ENCODE measurements at places on chromosomes 2 and 18. TPM values are rescaled to one million over a fixed set of nuclear protein-coding genes. Genes with fewer than 3 reads are reported as not detected.

PSMG2 gene
- total RNA-seq = 114 TPM

REG3A gene
- total RNA-seq = not detected

- no peaks in the 10 kb centered on the region for H3K27me3 ChIP-seq
- H3K27ac ChIP-seq = no peak overlapping the region
- no peak overlapping the region for H3K4me3 ChIP-seq
- DNase-seq = no peak
- H3K4me1 ChIP-seq = peaks cover 12% of the 10 kb centered on the region
These were observed 84.8 kb downstream of the ACTR3 start for GRCh38 chr2:113974727-113975126.

DNA sequence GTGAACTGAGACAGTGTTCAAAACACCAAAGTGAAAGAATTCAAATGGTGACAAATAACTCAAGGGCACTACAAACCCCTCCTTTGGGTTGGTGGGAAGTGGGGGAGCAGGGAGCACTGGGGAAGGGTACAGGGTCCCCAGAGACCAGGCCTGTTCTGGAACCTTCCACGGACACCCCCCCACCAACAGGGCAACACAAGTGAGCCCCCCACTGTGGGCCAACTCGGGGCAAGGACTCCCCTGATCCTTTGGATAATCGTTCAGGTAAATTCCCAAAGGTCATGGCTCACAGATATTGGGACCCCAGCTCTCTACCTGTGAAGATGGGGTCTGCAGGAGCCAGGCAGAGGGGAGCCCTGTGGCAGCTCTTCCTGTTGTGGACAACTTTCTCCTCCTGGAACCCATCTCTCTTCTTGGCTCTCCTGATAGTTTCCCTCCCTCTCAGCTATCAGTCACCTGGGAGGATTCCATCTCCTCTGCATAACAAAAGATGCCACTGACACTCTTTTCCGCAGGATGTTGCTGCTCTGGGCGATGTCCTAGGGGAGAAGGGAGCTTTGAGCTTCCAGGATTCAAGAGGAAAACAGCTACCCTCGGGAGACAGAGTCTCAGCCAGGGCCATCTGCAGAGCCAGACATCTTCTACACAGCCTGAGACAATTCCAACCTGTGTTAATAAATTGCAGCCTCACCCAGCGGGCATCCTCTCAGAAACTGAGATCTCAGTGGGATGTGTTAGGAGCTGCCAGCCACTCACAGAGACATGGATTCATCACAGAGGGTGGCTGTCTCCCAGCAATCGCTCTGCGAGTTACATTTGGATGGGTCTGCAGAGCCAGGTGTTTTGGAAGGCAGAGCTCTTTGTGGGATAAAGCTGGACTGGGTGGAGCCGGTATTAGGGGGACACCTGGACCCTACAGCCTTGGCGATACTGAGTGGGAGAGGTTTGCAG, 35.4 kb downstream of the MBP start:
- H3K27me3 ChIP-seq = no peaks in the 10 kb centered on the region
- H3K36me3 ChIP-seq = no peaks in the 10 kb centered on the region
- H3K4me1 ChIP-seq = peaks cover 7% of the 10 kb centered on the region
- DNase-seq = no peak

- H3K27me3 ChIP-seq = no peaks in the 10 kb centered on the region
- no peak overlapping the region for H3K27ac ChIP-seq
- DNase-seq = no peak
- H3K36me3 ChIP-seq = no peaks in the 10 kb centered on the region
These were observed 438.9 kb downstream of the SATB2 start for GRCh38 chr2:199018826-199019225.

DNA sequence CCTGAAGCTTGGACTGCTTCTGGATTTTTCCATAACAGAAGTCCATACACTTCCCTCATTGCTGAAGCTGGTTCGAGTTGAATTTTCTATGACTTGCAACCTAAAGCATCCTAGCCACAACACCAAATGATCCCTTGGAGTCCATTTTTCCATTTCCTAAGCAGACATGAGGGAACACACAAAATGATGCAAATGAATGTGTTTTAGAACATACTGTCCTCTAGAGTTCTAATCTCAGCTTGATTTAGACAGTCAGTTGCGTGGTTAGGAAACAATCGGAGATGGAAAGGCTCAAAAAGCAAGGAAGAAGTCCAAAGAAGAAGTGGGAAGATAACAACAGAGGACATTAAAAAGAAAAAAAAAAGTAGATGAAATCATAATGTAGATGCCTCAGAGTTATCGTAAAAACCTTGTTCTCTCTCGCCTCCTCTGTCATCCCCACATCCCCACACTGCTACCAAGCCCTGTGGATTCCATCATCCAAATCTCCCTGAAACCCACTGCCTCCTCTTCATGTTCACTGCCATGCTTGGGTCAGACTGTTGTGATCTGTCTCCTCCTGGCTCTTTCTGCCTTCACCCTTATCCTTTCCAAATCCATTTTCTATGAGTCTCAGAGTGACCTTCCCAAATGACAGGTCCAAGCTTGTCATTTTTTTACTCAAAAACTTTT, 58.4 kb downstream of the TMEM247 start:
- H3K4me3 ChIP-seq = no peak overlapping the region
- H3K27me3 ChIP-seq = no peaks in the 10 kb centered on the region
- peak overlapping the region; percentile 42 for H3K27ac ChIP-seq
- no peaks in the 10 kb centered on the region for H3K36me3 ChIP-seq
- H3K4me1 ChIP-seq = peaks cover 10% of the 10 kb centered on the region

DNA sequence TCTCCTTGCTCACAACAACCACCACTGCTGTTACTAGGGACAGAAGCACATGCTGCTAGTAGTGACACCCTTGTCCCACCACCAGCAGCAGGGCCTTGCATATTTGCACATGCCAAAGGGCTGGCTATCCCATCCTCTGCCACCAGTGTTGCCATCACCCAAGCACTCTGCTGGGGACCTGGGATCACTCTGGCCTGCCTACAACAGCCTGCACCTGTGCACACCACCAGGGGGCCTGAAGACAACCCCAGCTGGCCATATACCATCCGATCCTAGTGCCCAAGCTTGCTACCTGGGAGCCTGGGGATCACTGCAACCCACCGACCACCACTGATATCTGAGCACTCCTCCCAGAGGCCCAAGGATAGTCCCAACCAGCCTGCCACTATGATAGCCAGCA, 99.9 kb upstream of the FANCL start:
- no peak overlapping the region for H3K4me3 ChIP-seq
- H3K27ac ChIP-seq = no peak overlapping the region
- no peaks in the 10 kb centered on the region for H3K27me3 ChIP-seq
- no peaks in the 10 kb centered on the region for H3K4me1 ChIP-seq

DNA sequence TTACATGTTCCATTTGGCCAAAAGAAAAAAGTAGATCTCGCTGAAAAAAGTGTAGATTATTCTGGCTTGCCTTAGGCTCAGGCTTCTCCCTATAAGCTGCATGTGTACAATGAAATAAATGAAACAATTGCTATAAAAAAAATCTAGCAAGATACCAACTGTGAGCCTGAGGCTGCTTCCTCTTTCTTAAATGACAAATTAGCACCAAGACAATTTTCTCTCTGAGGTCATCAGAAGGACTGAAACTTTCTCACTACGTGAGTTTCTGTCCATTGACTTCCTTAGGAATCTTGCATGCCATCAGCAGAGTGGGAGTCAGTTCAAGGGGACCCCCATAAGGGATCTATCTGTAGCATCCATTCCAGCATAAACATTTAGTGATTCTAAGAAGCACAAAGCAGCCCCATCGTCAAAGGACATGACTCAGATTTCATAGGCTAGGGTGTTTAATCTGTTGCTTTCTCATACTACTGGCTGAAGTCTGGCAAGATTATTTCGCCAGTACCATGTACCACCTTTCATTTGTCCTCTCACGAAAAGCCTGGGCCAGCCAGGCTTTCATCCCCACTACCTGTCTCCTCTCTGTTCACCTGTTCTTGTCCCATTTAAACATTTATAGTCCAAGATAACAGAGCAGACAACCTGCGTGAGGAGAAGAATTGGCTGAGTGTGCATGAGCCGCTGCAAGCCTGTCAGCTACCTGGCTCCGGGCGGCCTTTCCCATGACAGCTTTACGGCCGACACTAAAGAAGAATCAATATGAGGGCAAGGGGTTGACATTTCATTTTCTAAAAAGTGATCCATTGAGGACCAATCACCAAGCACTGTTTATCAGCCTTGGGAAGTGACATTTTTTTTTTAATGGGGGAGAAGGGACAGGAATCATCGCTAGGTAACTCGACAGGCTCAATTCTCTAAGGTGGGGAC, 120.0 kb downstream of the EPHA4 start:
- no peaks in the 10 kb centered on the region for H3K4me1 ChIP-seq
- H3K36me3 ChIP-seq = no peaks in the 10 kb centered on the region
- no peak overlapping the region for H3K4me3 ChIP-seq
- no peak overlapping the region for H3K27ac ChIP-seq
- DNase-seq = no peak

Measured in testis (tissue), 5 donors.